AG10803 (cell line): ENCODE measurements at places on chromosomes 1 and 21.
A peak's percentile ranks its signal among the peaks of the same experiment; 100 is the strongest.

DNA sequence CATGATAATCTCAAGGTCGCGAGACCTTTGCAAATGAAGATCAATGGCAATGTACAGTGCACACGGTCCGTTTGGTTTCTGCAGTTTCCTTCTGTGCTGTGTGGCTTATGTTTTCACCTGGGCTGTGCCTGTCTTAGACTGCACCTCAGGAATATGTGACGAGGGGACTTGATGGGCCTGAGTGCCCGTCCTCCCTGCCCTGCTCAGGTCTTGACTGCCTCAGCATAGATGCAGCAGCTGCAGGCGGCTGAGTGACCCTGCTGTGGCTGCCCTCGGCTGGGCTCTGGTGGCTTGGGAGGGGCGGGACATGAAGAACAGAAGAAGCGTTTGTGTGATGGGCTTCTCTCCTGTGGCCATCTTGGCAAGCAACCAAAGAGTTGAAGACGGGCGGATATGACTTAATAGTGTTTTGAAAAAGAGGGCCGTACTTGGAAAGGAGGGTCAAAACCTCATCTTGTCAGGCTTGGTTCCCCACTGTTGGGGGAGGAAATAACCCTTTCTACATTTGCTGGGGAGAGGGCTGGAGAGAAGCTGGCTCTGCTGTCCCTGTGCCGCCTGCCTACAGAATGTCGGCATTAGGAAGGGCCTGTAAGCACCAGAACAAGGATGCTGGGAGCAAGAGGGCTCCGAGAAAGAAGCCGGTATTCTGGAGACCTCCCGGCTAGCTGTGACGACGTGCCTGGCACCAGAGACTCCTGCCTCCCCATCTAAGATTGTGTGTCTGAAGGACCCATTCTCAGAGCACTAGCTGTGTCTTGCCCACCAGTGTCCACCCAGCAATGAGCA is 7.1 kb downstream of the MYBPHL start:
- DNase-seq, result peak; percentile 10

DNA sequence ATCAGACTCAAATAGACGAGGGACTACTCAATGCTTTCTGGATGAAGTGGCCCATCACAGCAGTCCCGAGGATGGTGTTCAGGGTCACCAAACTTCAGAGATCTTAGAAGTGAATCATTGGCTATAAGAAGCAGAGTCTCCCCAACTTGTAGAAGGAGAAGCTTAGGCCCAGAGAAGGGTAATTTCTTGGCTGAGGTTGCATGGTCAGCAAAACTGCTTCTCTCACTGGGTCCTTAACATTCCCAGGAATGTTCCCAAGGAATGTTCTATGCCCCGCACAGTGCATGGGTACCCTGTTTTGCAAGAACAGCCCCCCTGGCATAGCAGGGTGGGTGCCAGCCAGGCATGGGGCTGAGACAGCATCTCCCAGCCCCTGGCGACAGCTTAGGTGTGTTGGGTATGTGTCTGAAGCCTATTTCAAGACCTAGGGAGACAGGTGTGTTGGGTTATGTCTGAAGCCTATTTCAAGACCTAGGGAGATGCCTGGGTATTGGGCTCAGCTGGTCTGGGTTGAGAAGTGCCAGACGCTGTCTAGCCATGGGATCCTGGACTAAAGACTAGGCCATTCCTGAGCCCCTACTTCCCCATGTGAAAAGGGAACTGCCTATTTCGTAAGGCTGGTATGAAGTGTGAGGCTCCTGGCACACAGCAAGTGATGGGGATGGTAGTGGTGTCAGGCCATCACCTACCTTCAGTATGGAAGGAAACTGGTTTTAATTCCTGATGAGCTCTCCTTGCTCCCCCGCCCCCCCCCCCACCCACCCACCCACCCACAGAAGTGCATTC is 26.1 kb downstream of the PADI6 start:
- no peak for DNase-seq

GRCh38 chr1:248756151-248756550 is 592 bp upstream of the LYPD8 start:
- DNase-seq, result no peak

- peak; percentile 23 for DNase-seq
Measured at GRCh38 chr1:217525773-217526490, 105.0 kb downstream of the GPATCH2 start.

DNA sequence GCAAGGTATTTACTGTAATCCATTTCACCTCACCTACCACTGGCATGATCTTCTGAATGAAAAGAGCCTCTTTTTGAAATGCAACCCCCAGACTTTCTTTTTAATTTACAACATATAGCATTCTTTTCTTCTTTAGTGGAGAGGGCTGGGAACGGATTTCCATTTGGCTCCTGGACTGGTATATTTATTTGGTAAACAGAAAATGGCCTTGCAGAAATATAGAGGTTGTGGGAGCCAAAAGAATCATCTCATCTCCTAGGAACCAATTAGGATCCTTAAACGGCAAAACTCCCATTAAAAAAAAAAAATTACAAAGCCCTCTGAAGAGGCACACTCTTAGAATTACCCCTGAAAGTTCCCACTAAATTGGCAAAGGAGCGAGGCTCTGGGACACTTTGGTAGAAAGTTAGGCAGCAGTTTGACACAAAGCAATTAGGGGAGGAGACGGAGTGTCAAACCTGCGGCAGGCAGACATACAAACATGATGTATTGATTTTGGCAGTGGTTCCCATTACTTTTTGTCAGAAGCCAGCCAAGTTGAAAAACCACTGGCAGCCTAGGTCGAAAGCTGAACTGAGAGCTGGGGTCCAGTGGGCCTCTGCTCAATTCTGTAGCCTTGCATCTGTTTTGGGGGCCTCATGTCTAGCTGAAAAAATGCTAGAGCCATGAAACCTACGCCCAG is 135.1 kb upstream of the MAGI3 start:
- no peak for DNase-seq
